ENCODE measurements at places on chromosomes 4 and X. TPM values are rescaled to one million over a fixed set of nuclear protein-coding genes. Genes with fewer than 3 reads are reported as not detected.
A peak's percentile ranks its signal among the peaks of the same experiment; 100 is the strongest.

- no peak for DNase-seq
These were observed 97.5 kb upstream of the PRPS2 start for GRCh38 chrX:12693754-12694153.

GRCh38 chr4:186067757-186068385 is 1.1 kb upstream of the TLR3 start:
- peak; percentile 74 for DNase-seq

DNA sequence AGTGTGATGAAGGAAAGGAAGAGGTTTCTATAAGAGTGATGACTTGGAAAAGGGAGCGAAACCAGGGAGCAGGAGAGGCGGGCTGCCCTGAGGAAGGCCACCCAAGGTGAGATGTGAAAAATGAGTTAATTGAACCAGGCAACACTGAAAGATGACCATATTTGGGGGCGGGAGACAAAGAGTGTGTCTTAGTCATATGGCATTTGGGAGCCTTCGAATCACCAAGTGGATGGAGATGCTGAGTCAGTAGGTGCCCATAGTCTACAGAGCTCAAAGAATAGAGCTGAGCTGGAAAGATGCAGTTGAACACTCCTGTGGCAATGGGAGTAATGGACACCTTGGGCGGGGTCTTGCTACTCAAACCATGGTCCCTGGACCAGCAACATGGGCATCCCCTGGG is 8.3 kb upstream of the TLR8 start:
- DNase-seq: no peak

GRCh38 chrX:140337263-140337662 is 167.6 kb downstream of the SOX3 start:
- DNase-seq: no peak

DNA sequence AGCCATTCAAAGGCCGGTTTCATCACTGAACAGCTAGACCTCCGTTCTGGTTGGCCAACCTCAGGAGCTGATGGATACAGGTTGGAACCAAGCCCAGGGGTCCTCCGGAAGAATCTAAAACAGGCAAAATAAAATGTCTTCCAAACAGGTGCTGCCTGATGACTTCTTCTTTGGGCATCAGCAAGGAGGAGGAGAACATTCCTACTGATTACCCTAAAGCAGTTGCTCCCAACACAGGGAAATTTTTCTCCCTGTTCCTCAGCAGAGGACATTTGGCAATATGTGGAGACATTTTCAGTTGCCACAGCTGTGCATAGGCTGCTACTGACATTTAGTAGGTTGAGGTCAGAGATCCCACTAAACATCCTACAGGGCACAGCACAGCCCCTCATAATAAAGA is 319.3 kb upstream of the PPARGC1A start:
- DNase-seq: no peak

GRCh38 chrX:124393659-124394058 is 47.3 kb downstream of the SH2D1A start:
- DNase-seq: no peak

DNA sequence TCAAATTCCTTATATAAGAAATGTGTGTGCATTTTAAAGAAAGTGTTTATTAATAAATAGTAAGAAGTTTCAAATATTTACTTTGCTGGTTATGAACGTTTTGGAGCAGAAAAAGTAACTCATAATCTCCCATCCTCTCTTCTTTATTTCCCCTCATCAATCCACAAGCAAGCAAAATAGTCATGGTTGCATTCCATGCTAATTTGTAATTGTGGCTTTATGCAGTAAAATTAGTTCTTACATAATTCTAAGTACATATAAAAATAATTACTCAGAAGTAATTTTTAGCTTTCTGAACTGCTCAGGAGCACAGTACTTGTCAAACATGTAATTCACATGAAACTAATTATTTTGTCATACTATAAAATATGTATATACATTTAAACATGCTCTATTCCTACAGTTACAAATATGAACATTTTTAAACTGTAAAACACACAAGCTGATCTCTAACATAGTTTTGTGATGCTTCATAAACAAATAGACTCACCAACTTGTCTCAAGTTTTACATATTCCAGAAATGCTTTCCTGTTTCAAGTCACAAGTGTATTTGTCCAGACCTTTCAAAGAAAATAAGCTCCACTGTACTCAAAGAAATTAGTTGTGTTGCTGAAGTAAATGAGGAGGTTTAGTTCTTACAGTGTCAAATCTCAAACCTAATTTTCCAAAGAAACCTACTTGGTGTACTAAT is 218.9 kb downstream of the PABPC4L start:
- no peak for DNase-seq

- no peak for DNase-seq
These were observed 123.2 kb downstream of the RBM47 start for GRCh38 chr4:40506492-40506891.

DNA sequence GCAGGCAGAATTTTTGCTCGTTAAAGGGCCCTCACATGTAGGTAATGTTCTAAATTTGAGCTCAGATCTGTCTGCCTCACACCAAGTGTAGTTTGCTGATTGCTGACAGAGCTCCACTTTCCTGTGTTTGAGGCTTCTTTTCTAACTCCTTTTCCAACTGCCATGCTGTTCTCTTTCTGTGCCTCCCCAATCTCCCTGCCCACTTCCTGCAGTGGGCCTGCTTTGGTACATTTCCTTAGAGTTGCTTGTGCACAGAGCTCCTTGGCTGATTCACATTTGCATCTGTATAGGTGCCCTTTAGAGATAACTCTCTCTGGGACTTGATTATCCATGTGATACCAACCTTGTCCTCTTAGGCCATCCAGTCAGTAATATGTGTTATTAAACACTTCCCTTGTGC is 4.5 kb downstream of the MED28 start:
- no peak for DNase-seq

DNA sequence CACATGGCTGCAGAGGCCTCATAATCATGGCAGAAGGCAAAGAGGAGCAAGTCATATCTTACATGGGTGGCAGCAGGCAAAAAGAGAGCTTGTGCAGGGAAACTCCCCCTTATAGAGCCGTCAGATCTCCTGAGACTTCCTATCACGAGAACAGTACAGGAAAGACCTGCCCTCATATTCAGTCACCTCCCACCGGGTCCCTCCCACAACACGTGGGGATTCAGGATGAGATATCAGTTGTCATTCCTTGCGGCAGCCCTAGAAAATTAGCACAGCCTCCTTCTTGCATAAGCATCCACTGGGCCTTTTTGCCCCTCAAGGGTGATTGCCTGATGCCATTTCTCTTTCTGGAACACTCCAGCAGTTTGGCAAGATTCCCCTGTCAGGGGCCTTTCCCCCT is 61.7 kb upstream of the STX18 start:
- DNase-seq: no peak

DNA sequence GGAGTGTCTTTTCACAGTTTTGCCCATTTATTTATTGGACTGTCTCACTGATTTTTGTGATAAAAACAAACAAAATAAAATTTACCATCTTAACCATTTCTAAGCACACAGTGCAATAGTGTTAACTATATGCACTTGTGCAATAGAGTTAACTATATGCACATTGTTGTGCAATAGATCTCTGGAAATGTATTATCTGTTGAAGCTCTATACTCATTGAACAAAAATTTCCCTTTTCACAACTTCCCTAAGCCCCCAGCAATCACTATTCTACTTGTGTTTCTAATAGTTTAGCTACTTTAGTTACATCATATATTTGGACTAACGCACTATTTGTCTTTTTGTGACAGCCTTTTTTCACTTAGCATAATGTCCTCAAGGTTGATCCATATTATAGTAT is 59.7 kb upstream of the BEX4 start:
- DNase-seq: no peak

- no peak for DNase-seq
These were observed 39.5 kb downstream of the KCNE5 start for GRCh38 chrX:109585488-109585887.

The PCSK1N gene
- total RNA-seq: not detected

The GPC4 gene
- total RNA-seq: 17.1 TPM

The TEX13C gene
- 2.6 TPM for total RNA-seq

The SUV39H1 gene
- total RNA-seq: 4.6 TPM

The EREG gene
- 3.9 TPM for total RNA-seq

The RPS3A gene
- total RNA-seq: 2,620 TPM

The TREX2 gene
- total RNA-seq: 0.72 TPM

The ZCCHC18 gene
- 1.7 TPM for total RNA-seq

The IBSP gene
- 3.6 TPM for total RNA-seq

The SSX3 gene
- not detected for total RNA-seq

The TLR1 gene
- 27.9 TPM for total RNA-seq

Data from umbilical cord (tissue), 2 donors.